ENCODE measurements at places on chromosomes 16 and 17.
A peak's percentile ranks its signal among the peaks of the same experiment; 100 is the strongest.

DNA sequence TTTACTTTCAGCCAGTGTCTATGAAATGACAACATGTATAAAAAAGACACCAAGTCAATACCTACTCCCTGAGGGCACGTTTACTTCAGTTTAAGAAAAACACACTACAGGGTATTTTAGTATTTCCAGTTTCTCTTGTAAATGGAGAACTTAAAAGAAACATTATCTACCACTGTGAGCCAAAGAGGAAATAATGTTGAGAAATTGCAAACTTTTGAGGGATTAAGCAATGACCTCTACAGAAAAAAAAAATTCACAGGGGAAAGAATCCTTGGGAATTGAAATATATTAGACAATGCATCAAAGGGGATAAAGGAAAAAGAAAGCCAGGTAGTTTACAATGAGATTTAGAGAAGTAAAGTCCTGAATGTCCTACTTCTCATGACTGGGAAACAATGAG is 126.0 kb downstream of the KCNJ2 start:
- DNase-seq: no peak

DNA sequence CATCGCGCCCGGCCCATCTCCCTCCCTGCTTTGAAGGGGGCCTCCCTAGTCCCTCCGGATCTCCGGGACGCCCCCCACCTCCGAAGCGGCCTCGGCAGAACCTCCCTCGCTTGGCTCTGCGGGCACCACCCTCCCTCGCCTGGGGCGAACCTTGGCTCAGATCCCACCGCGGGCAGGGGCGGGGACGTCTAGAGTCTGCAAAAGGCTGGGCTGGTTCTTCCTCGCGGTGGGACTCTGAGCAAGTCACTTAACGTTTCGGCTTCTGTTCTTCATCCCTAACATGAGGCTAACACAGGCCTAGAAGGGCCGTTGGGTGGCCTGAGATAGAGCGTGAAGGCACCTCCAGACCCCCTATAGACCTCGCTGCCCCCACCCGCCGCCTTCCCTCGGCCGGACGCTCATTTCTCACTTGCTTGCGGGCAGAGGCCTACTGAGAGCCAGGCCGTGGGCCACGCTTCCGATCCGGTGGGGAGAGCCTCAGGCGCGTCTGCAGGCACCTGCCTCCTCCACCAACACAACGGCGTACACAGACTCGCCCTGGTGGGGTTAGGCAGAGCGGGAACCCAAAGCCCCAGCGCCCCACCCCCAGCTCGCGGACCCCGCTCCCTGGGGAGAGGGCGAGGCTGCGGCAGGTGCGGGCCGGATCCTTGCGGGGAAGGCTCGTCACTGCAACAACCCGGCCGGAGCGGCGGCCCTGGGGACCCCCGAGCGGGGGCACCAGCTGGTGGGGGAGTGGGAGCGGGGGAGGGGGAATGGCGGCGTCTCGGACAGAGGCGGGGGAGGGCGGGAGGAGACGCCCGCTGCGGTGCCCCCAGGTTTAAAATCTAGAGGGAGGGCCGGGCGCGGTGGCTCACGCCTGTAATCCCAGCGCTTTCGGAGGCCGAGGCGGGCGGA is 5.4 kb downstream of the MYO1C start:
- DNase-seq: peak; percentile 65

- DNase-seq: no peak
Observed at GRCh38 chr16:11880007-11880406, 28.7 kb upstream of the RSL1D1 start.

GRCh38 chr16:81469710-81470535 is 25.3 kb downstream of the CMIP start:
- peak; percentile 70 for DNase-seq

DNA sequence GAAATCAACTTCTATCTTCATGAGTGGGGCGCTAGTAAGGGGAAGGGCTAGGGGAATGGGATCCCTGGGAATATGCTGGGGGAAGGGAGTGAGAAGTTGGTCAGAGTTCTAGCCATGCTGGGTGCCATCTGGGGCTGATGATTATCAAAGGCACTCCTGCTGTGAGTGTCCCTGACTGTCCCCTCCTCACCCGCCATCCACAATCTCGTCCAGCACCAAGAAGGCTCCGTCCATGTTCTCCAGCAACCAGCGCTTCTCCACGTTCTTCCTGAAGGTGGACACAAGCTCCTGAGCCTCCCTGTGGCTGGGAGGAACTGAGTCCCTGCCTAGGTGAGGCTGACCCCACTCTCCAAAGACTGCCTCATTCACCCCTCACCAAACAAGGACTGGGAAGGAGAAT is 5.6 kb downstream of the COPZ2 start:
- DNase-seq: no peak

DNA sequence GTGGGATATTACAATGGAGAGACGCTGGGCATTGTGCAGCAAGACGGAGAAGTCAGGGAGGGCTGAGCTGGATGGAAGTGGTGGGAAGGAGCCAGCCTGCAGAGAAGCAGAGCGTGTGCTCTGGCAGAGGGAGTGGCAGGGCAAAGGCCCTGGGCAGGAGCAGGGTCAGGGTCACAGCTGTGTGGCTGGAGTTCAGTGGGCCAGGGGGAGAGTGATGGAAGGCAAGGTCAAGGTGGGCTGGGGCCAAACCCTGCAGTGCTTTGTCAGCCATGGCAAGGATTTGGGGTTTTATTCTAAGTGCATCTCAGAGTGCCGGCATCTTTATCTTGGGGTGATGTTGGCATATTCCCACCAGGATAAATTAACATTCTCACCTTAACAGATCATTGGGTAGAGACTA is 31.9 kb upstream of the C16orf78 start:
- no peak for DNase-seq

- DNase-seq: no peak
Observed at GRCh38 chr16:15743657-15744056, 93.6 kb downstream of the NDE1 start.

DNA sequence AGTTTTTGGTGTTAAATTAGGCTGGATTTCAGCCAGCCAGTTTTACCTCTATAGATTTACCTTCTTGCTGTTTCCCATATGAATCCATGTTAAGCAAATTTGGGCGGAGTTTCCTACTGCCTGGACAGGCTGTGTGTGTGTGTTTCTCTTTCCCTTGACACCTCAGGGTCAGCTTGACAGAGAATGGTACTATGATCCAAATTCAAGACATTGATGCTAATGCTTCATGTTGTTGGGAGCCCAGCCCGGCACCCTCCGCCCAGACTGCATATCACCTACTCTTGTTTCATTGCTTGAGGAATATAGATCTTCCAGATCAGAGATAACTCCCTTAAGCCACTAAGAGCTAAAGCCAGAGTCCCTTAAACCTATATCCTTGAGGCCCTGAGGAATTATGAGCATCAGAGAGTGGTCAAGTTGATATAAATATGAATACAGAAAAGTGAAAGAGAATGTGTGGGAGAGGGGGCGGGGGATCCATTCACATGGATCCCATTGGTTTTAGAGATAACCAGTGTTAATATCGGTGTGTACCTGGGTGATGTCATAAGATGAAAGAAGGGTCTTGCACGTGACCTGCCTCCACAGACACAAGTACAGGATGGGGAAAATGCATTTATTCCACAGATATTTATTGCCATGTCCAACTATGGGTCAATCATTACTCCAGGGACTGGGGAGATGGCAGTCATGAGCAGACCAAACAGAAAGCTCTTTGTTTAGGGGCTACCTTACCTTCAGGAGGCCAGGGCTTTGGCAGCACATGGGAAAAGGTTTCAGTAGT is 69.7 kb downstream of the WIPI1 start:
- DNase-seq: no peak

DNA sequence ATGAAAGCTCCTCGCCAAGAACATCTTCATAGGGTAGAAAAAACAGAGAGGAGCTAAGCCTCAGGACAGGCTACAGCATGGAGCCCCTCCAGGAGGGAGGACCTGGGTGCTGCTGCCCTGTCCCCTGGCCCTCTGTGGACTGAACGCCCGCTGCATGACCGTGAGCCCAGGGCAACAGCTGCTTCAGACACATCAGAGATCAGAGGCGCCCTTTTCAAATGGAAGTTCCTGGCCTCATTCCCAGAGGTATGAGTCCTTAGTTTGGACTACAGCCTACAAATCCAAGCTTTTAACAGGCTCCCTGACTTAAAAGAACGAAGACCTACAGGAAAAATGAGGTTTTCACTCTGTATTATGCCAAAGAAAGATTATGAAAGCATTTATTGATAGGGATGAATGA is 48.5 kb downstream of the ZNF18 start:
- no peak for DNase-seq

- DNase-seq: no peak
Observed at GRCh38 chr17:13550291-13550690, 51.4 kb downstream of the HS3ST3A1 start.

- no peak for DNase-seq
Observed at GRCh38 chr17:76198702-76199101, 41.6 kb downstream of the RNF157 start.

DNA sequence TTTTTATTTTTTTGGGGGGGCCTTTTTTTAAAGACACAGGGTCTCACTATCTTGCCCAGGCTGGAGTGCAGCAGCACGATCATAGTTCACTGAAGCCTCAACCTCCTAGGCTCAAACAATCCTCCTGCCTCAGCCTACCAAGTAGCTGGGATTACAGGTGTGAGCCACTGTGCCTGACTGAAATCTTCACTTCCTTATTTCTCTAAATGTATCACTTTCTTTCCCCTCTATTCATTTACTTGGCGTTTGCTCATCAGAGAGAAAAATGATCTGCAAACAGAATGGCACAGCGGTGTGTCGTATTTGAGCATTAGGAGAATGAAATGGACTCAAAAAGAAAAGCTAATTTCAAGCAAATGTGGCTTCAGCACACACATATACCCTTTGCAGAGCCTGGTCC is 44.3 kb upstream of the CDH5 start:
- no peak for DNase-seq

GRCh38 chr16:48001324-48001895 is 154.4 kb downstream of the ABCC12 start:
- DNase-seq: no peak

GRCh38 chr17:82386881-82387704 is 15.5 kb downstream of the UTS2R start:
- no peak for DNase-seq

DNA sequence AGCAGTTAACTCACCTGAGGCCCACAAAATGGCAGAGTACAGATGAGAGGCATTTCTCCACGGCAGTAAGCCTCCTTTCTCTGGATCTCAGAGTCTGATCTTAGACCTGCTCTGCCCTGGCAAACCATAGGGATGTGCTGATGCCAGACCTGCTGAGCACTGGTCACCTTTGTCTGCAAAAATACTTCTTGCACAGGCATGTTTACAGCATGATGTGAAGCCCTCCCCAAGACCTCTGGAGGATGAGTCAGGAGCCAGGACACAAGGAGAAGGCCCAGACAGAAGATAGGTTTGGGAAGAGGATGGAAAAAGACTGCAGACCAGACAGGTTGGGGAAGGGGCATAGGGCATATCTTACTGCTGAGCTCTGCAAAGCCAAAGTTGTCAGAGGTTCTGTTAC is 426.6 kb downstream of the PMP22 start:
- no peak for DNase-seq

GRCh38 chr17:41567317-41567716 is 4.5 kb downstream of the KRT9 start:
- no peak for DNase-seq

- DNase-seq: no peak
Observed at GRCh38 chr17:34728771-34729310, 149.5 kb downstream of the TMEM132E start.

All from activated naive CD4-positive, alpha-beta T cell treated with anti-CD3 and anti-CD28 coated beads, Interleukin-2, amount 10 ng/mL, durations not matched to agents 7 days and 5 days (primary cell).